Activated CD8-positive, alpha-beta memory T cell treated with anti-CD3 and anti-CD28 coated beads, Interleukin-2, amount 10 ng/mL, durations not matched to agents 7 days and 5 days (primary cell): ENCODE measurements at places on chromosomes 12 and 14. TPM values are rescaled to one million over a fixed set of nuclear protein-coding genes. Genes with fewer than 3 reads are reported as not detected.
A peak's percentile ranks its signal among the peaks of the same experiment; 100 is the strongest.

GRCh38 chr12:117528538-117528937 is 167.1 kb upstream of the NOS1 start:
- H3K27me3 ChIP-seq = no peaks in the 10 kb centered on the region
- DNase-seq = no peak
- no peaks in the 10 kb centered on the region for H3K4me1 ChIP-seq

DNA sequence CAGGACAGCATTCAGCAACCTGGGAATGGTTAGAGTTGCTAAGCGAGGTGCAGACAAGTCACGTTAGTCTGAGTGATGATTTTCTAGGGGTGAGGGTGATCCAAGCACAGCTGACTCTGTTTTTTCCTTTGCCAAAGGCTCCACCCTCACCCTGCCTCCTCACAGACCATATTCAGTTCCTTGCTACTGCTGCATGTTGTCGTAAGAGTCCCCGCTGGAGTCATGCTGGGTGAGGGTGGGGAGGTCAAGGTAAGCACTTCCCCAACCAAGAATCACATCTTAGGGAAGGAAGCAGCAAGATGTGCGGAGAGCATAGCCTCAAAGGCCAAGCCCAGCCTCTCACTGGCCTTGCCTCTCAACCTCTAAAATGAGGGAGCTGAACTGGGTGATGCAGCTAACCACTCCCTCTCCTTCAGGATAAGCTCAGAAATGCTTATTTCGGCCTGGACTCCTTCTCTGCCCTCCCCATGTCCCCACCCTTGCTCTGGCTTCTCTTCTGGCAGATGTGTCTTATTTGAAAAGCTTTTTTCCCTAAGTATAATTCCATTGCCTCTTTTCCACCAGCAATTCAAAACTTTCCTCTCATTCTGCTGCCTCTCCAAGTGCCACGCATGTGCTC is 66.9 kb upstream of the ACTN1 start:
- no peak for DNase-seq
- H3K27me3 ChIP-seq = peaks cover 28% of the 10 kb centered on the region
- H3K27ac ChIP-seq = no peak overlapping the region
- no peak overlapping the region for H3K4me3 ChIP-seq
- H3K4me1 ChIP-seq = no peaks in the 10 kb centered on the region

Gene RNASE3
- not detected for total RNA-seq

DNA sequence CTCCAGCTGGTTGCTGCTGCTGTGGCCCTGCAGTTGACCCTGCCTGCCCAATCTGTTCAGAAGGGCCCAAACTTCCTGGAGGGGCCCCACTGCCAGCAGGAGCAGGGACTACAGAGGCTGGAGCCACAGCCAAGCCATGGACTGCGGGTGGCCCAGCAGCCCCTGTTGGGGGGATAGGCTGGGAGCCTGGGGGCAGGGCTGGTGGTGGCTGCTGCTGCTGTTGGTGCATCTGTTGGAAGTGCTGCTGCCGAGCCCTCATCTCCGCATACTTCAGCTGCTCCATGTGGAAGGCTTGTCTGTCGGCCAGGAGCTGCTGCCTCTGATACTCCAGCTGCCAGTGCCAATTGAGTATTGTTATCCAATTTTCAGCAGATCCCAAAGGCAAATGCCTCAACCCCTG is 7.2 kb downstream of the MYL6 start:
- peaks cover 61% of the 10 kb centered on the region for H3K36me3 ChIP-seq
- H3K4me1 ChIP-seq = peaks cover 20% of the 10 kb centered on the region
- H3K27me3 ChIP-seq = no peaks in the 10 kb centered on the region
- no peak overlapping the region for H3K27ac ChIP-seq
- H3K4me3 ChIP-seq = no peak overlapping the region
- DNase-seq = no peak

DNA sequence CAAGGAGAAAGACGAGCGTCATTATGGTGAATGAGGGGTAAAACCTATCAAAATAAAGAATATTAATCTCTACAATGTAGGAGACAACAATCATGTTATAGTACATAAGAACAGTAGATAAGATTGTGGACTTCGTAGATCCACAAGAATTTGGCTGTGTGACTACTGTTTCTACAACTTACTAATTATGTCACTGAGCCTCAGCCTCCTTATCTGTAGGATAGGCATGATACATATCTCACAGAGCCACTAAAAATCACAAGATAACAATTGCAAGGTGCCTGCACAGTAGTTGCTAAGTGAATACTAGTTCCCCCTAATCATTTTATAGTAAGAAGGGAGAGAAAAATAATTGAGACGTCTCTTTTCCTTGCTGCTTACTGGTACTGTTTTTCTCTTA is 78.2 kb upstream of the STAC3 start:
- no peaks in the 10 kb centered on the region for H3K4me1 ChIP-seq
- DNase-seq = no peak
- H3K36me3 ChIP-seq = peaks cover 15% of the 10 kb centered on the region
- no peaks in the 10 kb centered on the region for H3K27me3 ChIP-seq
- H3K4me3 ChIP-seq = no peak overlapping the region

GRCh38 chr14:90060965-90061684 is 669 bp upstream of the KCNK13 start:
- peaks cover 72% of the 10 kb centered on the region for H3K27me3 ChIP-seq
- peaks cover 24% of the 10 kb centered on the region for H3K4me1 ChIP-seq
- peak overlapping the region; percentile 70 for H3K4me3 ChIP-seq
- no peak for DNase-seq
- no peak overlapping the region for H3K27ac ChIP-seq

DNA sequence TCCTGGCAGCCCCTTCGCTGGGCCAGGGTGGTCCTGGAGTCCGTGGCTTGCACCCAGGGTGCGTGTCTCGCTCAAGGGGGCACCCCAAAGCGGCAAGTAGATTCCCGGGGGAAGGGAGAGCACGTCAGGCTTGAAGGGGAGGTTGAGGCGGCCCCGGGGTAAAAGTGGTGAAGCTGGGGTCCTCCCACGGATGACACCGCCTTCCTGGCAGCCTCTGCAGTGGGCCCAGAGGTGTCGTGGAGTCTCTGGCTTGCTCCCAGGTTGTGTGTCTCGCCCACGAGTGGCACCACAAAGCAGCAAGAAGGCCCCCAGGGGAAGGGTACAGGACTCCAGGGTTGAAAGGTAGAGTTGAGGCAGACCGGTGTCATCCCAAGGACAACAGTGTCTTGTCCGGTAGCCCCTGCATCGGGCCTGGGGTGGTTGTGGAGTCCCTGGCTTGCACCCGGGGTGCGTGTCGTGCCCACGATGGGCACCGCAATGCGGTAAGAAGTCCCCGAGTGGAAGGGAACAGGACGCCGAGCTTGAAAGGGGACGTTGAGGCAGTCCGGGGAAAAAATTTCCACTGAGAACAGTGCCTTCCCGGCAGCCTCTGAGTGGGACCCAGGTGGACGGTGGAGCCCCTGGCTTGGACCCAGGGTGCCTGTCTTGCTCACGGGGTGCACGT is 158.0 kb upstream of the ALG10B start:
- H3K36me3 ChIP-seq = no peaks in the 10 kb centered on the region
- DNase-seq = no peak
- H3K27ac ChIP-seq = no peak overlapping the region

- H3K27ac ChIP-seq = peak overlapping the region; percentile 84
- H3K36me3 ChIP-seq = no peaks in the 10 kb centered on the region
- H3K4me1 ChIP-seq = peaks cover 22% of the 10 kb centered on the region
- H3K27me3 ChIP-seq = no peaks in the 10 kb centered on the region
- H3K4me3 ChIP-seq = peak overlapping the region; percentile 81
- peak; percentile 56 for DNase-seq
Measured at GRCh38 chr12:112381406-112381882, 787 bp downstream of the HECTD4 start.

- no peak for DNase-seq
- H3K27ac ChIP-seq = peak overlapping the region; percentile 12
- H3K4me3 ChIP-seq = no peak overlapping the region
- H3K36me3 ChIP-seq = peaks cover 93% of the 10 kb centered on the region
- H3K4me1 ChIP-seq = peaks cover 95% of the 10 kb centered on the region
Measured at GRCh38 chr12:4286228-4286627, 12.7 kb downstream of the CCND2 start.

DNA sequence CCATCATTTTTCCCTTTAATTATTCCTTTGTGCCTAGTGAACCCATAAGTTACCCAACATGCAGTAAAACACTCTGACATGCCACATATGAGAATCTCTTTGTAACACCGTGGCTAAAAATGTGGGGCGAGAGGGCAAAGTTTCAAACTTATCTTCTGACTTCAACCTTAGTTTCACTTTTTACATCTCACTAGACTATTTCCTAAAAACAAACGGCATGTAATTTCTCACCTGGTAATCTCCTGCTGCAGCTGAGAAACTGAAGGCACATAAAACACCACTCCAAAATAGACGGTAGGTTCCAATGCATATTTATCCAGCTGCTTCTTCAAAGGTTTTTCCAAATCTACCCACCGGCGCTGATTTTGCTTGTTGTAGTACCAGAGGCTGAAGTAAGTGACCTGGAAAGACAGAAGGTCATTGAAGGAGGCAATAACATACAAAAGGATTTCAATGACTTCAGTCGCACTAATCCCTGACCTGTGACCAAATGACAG is 37.9 kb downstream of the PTPN21 start:
- DNase-seq = no peak
- no peak overlapping the region for H3K27ac ChIP-seq
- peaks cover 32% of the 10 kb centered on the region for H3K27me3 ChIP-seq
- no peaks in the 10 kb centered on the region for H3K36me3 ChIP-seq
- H3K4me1 ChIP-seq = peaks cover 5% of the 10 kb centered on the region

- H3K27me3 ChIP-seq = no peaks in the 10 kb centered on the region
- no peak overlapping the region for H3K27ac ChIP-seq
- H3K36me3 ChIP-seq = no peaks in the 10 kb centered on the region
- no peaks in the 10 kb centered on the region for H3K4me1 ChIP-seq
- DNase-seq = no peak
- no peak overlapping the region for H3K4me3 ChIP-seq
Measured at GRCh38 chr12:40829738-40830144, 137.5 kb downstream of the CNTN1 start.

Gene HOXC9
- total RNA-seq = not detected

DNA sequence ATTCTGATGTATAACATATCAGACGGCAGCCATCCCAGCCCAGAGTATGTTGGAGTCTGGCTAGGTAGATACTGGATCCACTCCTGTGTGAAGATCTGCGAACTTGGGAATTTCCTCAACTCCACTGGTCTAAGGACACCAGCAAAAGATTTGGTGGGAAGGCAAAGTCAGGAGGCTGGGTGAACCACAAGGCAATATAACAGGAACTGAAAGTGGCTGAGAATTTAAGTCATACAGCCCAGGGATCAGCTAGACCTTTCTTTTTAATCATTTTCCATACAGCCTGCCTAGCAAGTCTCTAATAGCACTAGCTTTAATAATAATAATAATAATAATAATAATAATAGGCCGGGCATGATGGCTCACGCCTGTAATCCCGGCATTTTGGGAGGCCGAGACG is 34.8 kb downstream of the BRAP start:
- no peak for DNase-seq
- H3K4me3 ChIP-seq = no peak overlapping the region
- H3K36me3 ChIP-seq = peaks cover 28% of the 10 kb centered on the region
- H3K27me3 ChIP-seq = no peaks in the 10 kb centered on the region

DNA sequence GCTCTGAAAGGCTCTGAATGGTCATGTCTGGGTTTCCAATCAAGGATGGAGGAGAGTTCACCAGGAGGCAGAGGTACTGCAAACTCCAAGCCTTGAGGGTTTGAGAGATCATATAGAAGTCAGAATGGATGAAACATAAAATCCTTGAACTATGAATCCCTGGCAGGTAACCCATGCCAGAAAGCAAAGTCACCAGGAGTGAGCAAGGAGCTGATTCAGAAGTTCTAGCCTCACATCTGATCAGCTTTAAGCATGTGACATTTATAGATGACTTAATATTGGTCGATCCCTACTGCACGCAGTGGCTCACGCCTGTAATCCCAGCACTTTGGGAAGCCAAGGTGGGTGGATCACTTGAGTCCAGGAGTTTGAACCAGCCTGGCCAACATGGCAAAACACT is 126.1 kb upstream of the MED13L start:
- DNase-seq = no peak
- H3K27ac ChIP-seq = no peak overlapping the region
- H3K36me3 ChIP-seq = no peaks in the 10 kb centered on the region
- H3K27me3 ChIP-seq = peaks cover 2% of the 10 kb centered on the region
- no peak overlapping the region for H3K4me3 ChIP-seq

Gene SLC10A1
- not detected for total RNA-seq

- peaks cover 5% of the 10 kb centered on the region for H3K27me3 ChIP-seq
- H3K27ac ChIP-seq = no peak overlapping the region
- no peaks in the 10 kb centered on the region for H3K36me3 ChIP-seq
- no peak for DNase-seq
Measured at GRCh38 chr14:98579140-98579539, 692.9 kb downstream of the BCL11B start.

Gene KLHL33
- total RNA-seq = 0.44 TPM

GRCh38 chr12:12272869-12273268 is 6.0 kb upstream of the LRP6 start:
- H3K4me1 ChIP-seq = no peaks in the 10 kb centered on the region
- H3K4me3 ChIP-seq = no peak overlapping the region
- no peak for DNase-seq
- H3K27me3 ChIP-seq = peaks cover 20% of the 10 kb centered on the region
- peaks cover under 1% of the 10 kb centered on the region for H3K36me3 ChIP-seq

DNA sequence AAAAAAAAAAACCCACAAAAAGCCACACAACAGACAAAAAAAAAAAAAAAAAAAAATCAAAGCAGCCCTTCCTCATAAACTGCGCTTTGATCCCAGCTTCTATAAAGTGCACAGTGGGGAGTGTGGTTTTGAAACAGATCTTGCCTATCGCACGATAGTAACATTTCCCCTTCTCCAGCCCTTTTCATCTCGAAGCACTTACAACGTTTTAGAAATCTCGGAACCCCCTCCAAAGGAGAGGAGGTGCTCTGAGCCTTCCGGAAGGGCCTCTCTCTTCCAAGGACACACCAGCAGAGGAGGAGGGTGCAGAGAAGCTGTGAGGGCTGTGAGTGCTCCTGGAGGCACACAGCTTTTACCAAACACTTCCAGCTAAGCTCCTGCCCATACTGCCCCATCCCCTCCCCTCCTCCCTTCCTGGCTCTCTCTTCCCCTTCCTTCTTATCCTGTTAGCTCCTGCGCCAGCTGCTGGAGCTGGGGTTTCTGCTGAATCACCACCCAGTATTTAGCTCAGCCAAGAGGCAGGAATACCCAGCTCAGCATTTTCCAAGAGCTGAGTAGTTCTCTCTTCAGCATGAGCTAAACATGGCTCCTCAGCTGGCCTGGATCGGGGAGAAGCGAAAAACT is 28.4 kb downstream of the SLC7A8 start:
- peaks cover 22% of the 10 kb centered on the region for H3K27me3 ChIP-seq
- H3K4me3 ChIP-seq = no peak overlapping the region
- H3K36me3 ChIP-seq = no peaks in the 10 kb centered on the region
- H3K27ac ChIP-seq = no peak overlapping the region
- no peaks in the 10 kb centered on the region for H3K4me1 ChIP-seq

Gene SIX6
- not detected for total RNA-seq

Gene MUCL1
- not detected for total RNA-seq

Gene SMOC1
- not detected for total RNA-seq

Gene KITLG
- total RNA-seq = not detected
